ENCODE measurements at places on chromosomes 6 and 20. TPM values are rescaled to one million over a fixed set of nuclear protein-coding genes. Genes with fewer than 3 reads are reported as not detected.

The CLPSL2 gene
- not detected for total RNA-seq

The PDE7B gene
- 5.9 TPM for total RNA-seq

The FAM217A gene
- not detected for total RNA-seq

DNA sequence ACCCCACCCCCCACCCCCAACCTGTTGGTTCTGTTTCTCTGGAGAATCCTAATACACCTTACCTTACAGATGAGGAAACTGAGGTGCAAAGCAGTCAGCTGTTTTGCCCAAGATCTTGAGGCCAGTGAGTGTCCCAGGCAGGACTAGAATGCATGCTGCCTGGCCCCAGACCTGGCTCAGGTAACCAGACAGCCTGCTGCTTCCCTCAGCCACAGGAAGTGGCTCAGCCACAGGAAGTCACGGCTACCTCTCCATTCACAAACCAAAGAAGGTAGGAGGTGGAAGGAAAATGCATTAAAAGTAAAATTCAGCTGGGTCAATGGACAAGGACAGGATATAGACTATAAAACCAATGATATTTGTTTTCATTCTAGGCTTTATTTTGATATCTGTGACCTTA, 517.6 kb downstream of the CD83 start:
- no peak for DNase-seq

- DNase-seq = no peak
Measured at GRCh38 chr20:6702144-6702543, 65.3 kb upstream of the BMP2 start.

- DNase-seq = no peak
Measured at GRCh38 chr6:152136449-152136825, 329.0 kb downstream of the ESR1 start.

Measured in posterior vena cava (tissue), 2 donors.